ENCODE measurements at places on chromosomes 16 and 17. TPM values are rescaled to one million over a fixed set of nuclear protein-coding genes. Genes with fewer than 3 reads are reported as not detected.

DNA sequence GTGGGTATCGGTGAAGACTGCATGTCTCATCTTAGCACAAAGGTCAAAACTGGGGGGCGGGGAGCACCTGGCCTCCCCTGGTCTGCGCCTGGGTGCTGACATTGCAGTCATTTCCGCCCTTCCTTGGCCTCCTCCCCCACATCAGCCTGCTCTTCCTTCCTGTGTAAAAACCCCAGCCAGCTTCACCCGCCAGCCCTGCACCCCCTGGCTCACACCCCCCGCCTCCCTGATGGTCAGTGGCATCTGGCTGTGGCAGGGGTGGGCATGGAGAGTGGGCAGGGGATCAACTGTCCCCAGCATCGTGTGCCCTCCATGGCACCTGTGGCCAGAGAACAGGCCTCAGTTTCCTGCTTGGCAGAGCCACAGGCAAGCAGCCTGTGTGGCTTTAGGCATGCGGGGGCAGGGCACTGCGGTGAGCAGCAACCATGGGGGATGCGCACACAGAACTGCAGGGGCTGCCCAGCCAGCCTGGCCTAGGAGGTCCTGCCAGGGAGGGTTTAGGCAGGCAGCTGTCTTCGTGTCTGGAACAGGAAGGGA, 26.5 kb upstream of the LASP1NB start:
- DNase-seq, result no peak
- peak overlapping the region; percentile 68 for H3K27ac ChIP-seq
- H3K36me3 ChIP-seq, result peaks cover 31% of the 10 kb centered on the region
- H3K4me3 ChIP-seq, result no peak overlapping the region
- H3K4me1 ChIP-seq, result peaks cover 32% of the 10 kb centered on the region

Gene C1QL1
- 13.4 TPM for total RNA-seq

DNA sequence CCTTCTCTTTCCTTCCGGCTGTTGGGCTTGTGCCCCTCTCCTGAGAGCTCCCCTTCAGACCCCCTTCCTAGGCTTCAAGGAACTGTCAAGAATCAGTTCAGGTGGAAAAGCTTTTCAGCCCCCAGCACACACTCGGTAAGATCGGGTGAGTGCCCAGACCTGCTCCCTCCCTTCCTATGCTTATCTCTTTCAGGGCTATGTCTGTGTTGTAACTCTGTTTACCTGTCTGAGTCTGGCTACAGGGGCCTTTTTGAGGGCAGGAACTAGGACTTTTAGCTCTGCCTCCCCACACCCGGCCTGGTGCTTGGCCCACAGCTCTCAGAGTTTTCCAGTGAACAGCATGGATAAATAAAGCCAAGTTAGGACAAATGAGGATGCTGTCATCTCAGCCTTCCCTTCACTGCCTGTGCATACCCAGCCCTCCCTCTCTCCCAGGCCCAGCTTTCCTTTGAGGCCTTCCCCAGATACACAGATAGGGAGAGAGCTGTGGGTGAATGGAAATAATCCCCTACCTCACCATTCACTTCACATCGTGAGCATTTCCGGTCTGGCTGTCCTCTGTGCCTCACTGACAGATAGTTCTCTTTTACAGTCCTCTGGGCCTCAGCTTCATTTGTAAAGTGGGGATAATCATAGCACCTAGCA, 5.7 kb upstream of the MRPS23 start:
- no peak overlapping the region for H3K27ac ChIP-seq
- H3K27me3 ChIP-seq, result peaks cover 10% of the 10 kb centered on the region
- H3K36me3 ChIP-seq, result no peaks in the 10 kb centered on the region
- peaks cover 39% of the 10 kb centered on the region for H3K4me1 ChIP-seq
- H3K4me3 ChIP-seq, result no peak overlapping the region

GRCh38 chr17:6574687-6575595, 18.6 kb upstream of the PITPNM3 start:
- no peak for DNase-seq
- H3K27me3 ChIP-seq, result no peaks in the 10 kb centered on the region
- H3K4me3 ChIP-seq, result no peak overlapping the region
- peaks cover 9% of the 10 kb centered on the region for H3K36me3 ChIP-seq
- peaks cover 27% of the 10 kb centered on the region for H3K4me1 ChIP-seq
- peak overlapping the region; percentile 64 for H3K27ac ChIP-seq

DNA sequence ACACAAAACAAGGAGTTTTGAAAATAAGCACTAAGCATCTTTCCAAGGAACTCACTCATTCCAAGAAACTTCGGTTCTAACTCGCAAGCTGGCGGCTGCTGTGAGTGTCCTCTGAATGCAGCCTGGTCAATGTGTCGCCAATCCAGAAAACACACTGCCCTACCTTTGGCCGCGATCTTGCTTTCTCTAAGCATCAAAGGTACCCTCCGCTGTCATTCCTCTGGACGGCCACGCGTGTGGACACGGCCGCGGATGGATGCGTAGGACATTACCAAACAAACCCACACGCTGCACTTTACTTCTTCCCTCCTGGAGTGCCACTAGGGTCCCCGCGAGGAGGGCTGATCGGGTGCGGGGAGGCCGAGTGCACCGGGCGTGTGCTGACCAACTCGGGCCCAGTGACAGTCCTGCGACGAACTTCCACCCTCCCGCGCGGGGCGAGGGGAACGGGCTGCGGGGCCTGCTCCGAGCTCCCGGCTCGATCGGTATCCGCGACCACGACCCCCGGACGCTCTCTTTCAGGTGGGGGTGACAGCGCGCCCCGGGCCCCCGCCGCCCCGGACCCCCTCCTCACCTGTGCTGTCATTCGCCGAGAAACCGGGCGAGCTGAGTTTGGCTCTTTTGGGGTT, 1.1 kb downstream of the CREBBP start:
- peak overlapping the region; percentile 84 for H3K27ac ChIP-seq
- peak overlapping the region; percentile 82 for H3K4me3 ChIP-seq
- peaks cover 4% of the 10 kb centered on the region for H3K27me3 ChIP-seq
- no peak for DNase-seq

Gene CD300A
- 2.0 TPM for total RNA-seq

- H3K4me3 ChIP-seq, result peak overlapping the region; percentile 73
- H3K36me3 ChIP-seq, result no peaks in the 10 kb centered on the region
- no peak overlapping the region for H3K27ac ChIP-seq
- H3K4me1 ChIP-seq, result peaks cover 28% of the 10 kb centered on the region
Measured at GRCh38 chr17:64780096-64781013, 118.2 kb upstream of the SMURF2 start.

Gene C16orf90
- total RNA-seq, result not detected

GRCh38 chr16:89522287-89522686, 14.1 kb downstream of the SPG7 start:
- H3K27ac ChIP-seq, result peak overlapping the region; percentile 57

DNA sequence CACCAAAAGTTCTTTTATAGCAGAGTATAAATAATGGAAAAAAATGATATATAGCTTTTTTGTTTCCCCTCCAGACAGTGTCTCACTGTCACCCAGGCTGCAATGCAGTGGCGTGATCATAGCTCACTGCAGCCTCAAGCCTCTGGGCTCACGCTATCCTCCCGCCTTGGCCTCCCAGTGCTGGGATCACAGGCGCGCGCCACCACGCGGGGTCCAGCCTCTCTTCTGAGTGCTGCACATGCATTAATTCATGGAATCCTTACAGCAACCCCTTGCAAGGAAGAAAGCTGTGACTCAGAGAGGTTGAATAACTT, 18.0 kb upstream of the ZNF629 start:
- H3K27me3 ChIP-seq, result peaks cover 83% of the 10 kb centered on the region
- DNase-seq, result no peak
- peaks cover 14% of the 10 kb centered on the region for H3K4me1 ChIP-seq
- H3K4me3 ChIP-seq, result peak overlapping the region; percentile 82
- H3K36me3 ChIP-seq, result no peaks in the 10 kb centered on the region
- no peak overlapping the region for H3K27ac ChIP-seq

GRCh38 chr17:4858882-4859260, 25.7 kb downstream of the MINK1 start:
- H3K36me3 ChIP-seq, result no peaks in the 10 kb centered on the region
- H3K4me1 ChIP-seq, result peaks cover 68% of the 10 kb centered on the region
- peak overlapping the region; percentile 88 for H3K27ac ChIP-seq

- peaks cover 10% of the 10 kb centered on the region for H3K4me1 ChIP-seq
- peaks cover 9% of the 10 kb centered on the region for H3K36me3 ChIP-seq
- no peak overlapping the region for H3K27ac ChIP-seq
- no peaks in the 10 kb centered on the region for H3K27me3 ChIP-seq
Measured at GRCh38 chr16:79121906-79122305, 478.6 kb downstream of the MAF start.

- no peak overlapping the region for H3K4me3 ChIP-seq
- no peak for DNase-seq
- peaks cover 6% of the 10 kb centered on the region for H3K4me1 ChIP-seq
- H3K36me3 ChIP-seq, result no peaks in the 10 kb centered on the region
- H3K27ac ChIP-seq, result no peak overlapping the region
Measured at GRCh38 chr16:64088838-64089237, 1033.0 kb downstream of the CDH11 start.

DNA sequence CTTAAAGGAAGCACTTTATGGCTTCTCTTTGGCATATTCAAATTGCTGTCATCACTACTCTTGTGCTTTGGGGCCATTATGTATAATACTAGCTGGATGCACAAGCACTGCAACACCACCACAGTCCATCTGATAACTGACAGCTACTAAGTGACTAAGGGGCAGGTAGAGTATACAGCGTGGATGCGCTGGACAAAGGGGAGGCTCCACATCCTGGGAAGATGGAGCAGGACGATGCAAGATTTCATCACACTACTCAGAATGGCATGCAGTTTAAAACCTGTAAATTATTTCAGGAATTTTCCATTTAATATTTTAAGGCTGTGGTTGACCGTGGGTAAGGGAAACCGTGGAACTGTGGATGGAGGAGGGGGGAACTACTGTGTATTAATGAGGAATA, 25.0 kb downstream of the MPRIP start:
- peaks cover 7% of the 10 kb centered on the region for H3K36me3 ChIP-seq
- peaks cover 4% of the 10 kb centered on the region for H3K4me1 ChIP-seq
- no peak overlapping the region for H3K4me3 ChIP-seq
- H3K27me3 ChIP-seq, result no peaks in the 10 kb centered on the region
- no peak for DNase-seq
- no peak overlapping the region for H3K27ac ChIP-seq

Gene TPPP3
- total RNA-seq, result 0.74 TPM

Gene ZG16B
- total RNA-seq, result not detected

All from WTC11 (cell line).